Stimulated activated naive CD8-positive, alpha-beta T cell treated with anti-CD3 and anti-CD28 coated beads, Interleukin-15, amount 100 ng/mL, for 72 hours (primary cell): ENCODE measurements at places on chromosomes 7 and 10.

DNA sequence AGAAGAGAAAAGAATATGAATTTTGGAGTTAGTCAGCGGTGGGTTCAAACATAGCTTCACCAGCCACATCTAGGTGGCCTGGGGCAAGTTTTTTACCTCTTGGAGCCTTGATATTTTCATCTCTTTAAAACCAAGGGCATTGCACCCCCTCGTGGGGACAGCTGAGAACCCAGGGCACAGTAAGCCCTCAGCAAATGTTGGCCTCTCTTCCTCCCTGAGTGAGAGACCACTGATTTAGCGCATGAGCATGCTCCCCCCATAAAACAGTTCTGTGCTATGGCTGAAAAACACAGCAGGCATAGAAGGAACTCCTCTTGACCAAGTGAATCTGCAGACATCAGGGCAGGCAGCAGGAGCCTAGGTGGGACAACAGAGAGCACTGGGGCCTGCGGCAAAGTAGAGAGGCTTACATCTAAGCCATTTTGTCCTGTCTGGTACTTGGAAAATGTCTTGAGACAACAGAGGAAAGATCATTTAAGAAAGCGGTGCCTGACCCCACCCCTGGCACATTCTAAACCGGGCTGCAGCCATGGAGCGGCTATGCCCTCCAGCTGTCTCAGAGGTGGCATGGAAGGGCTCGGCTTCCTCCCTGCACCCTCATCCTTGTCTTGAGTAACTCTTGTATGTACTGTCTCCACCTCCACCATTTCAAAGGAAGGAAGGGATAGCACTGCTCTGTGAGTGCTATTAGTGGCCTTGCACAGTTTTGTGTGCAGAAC lies 94.7 kb downstream of the ARHGAP22 start:
- no peak for DNase-seq

GRCh38 chr10:77744245-77744644 lies 106.6 kb upstream of the KCNMA1 start:
- no peak for DNase-seq

DNA sequence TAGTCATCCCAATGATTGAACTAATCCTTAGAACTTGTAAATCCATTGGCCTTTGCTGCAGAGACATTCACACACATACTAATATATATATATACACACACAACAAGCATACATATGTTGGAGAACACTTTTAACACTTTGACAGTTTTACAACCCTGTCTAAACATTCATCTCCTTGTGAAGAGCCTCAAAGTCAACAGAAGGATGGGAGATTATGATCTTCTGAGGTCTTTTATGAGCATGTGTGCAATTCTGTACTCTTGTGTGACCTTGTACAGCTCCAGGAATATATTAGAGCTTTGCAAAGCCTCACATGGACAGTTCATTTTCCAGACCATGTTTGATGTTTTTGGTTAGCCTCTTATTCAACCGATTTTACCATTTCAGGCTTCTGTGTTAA lies 589.0 kb downstream of the NXPH1 start:
- no peak for DNase-seq

DNA sequence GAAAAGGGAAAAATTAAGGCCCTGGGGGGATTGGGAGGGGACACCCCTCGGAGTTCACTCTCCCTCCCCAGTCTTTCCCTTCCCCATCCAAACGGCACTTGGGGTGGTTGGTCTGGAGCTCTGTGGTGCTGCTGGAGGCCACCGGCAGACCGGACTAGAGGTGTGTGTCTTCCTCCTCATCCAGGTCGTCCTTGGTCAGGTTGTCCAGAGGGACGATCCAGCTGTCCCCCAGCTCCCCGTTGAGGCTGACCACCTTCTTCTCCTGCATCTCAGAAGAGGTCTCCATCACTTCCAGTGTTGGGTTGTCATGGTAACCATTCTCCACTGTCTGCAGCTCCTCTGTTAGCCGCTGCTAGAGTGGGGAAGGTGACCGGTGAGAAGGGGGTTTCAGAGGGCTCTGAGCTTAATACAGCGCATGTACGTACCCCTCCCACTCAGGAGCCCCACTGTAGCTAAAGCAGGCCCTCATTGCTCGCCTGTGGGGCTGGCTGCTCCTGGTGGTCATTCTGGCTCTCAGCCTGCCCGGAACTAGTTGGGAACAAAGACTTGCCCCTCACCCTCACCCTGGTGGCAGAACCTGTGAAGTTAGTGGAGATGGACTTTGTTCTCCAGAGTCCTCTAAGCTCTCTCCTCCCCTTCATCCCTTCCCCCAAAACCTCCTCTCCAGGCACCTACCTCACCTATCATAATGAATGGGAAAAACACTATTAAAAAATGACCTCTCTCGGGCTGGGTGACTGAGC lies 52.1 kb downstream of the PODXL start:
- no peak for DNase-seq

DNA sequence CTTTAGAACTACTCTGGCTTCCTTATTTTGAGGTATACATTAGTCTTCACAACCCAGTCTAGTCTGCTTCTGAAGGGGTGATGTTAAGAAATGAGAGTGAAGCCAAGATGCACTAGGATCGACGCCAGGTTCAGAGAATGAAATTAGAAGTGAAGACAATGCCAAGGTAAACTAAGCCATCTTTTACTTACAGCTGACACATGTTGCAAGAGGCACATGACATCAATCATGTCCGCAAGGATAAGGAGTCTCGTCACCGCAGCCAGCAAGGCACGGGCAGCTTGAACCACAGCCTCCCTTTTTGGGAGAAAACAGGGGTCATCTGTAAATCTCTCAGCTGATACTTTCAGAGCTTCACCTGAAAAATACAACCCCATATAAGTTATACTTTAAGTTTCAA lies 156.7 kb downstream of the CTNNA3 start:
- DNase-seq = no peak

DNA sequence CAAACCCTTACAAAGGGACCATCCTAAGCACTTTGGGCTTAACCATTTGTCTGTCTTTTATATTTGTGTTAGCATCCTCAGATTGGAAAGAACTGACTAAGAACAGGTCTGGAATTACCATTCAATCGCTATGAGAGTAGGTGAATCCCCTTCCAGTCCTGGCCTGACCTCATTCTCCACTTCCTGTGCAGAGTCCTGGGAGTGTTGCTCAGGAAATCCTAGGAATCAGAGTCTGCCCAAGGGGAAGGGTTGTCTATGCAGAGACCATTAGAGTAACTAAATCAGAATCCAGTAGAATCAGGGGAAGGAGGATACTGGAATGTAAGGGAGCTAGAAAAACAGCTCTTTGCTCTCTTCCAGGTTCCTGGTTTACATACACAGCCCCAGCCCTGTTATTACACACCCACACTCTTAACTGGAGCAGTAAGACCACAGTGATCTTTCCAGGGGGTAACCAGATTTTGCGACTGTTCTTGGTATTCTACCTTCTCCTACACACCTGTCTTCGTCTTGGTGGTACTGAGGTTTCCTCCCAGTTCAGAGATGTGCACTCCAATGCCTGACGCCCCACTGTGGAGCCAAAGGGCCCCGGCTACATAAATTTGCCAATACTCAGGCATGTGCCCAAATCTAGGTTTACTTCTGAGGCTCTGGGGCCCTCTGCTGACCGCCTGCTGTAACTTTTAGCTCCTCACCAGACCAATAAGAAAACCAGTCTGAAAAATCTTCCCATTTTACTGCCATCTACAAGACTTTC lies 103.7 kb downstream of the RNF216 start:
- DNase-seq = peak; percentile 58

- DNase-seq = no peak
These were observed 114.7 kb downstream of the MAD1L1 start for GRCh38 chr7:2118056-2118455.

- DNase-seq = no peak
These were observed 113.8 kb downstream of the PRPF18 start for GRCh38 chr10:13700473-13701144.

GRCh38 chr7:33923440-33924229 lies 18.3 kb downstream of the BMPER start:
- DNase-seq = no peak

GRCh38 chr10:12638103-12638502 lies 288.8 kb downstream of the CAMK1D start:
- no peak for DNase-seq

DNA sequence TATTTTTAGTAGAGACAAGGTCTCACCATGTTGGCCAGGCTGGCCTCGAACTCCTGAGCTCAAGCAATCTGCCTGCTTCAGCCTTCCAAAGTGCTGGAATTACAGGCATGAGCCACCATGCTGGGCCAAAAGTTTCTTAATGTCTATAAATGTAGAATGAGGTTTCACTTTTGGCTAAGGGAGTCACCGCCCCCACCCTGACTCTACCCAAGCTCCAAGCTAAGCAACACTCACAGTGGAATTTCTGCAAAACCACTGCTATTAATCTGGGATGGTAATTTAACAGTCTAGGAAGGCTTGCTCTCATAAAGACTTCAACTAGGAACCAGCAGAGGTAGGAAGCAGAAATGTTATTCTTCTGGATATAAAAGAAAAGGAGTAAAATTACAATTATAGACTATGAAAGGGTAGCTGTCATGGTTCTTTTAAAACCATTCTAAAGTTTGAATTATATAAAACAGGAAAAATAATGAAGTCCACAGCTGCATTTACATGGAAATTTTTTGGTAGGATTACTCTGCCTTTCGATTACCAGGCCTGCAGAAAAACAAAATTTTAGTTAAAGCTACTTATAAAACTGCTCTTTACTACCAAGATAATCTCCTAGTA lies 211.6 kb downstream of the SFMBT2 start:
- DNase-seq = no peak

- DNase-seq = no peak
These were observed 857.9 kb downstream of the TYW1 start for GRCh38 chr7:67854221-67855178.

DNA sequence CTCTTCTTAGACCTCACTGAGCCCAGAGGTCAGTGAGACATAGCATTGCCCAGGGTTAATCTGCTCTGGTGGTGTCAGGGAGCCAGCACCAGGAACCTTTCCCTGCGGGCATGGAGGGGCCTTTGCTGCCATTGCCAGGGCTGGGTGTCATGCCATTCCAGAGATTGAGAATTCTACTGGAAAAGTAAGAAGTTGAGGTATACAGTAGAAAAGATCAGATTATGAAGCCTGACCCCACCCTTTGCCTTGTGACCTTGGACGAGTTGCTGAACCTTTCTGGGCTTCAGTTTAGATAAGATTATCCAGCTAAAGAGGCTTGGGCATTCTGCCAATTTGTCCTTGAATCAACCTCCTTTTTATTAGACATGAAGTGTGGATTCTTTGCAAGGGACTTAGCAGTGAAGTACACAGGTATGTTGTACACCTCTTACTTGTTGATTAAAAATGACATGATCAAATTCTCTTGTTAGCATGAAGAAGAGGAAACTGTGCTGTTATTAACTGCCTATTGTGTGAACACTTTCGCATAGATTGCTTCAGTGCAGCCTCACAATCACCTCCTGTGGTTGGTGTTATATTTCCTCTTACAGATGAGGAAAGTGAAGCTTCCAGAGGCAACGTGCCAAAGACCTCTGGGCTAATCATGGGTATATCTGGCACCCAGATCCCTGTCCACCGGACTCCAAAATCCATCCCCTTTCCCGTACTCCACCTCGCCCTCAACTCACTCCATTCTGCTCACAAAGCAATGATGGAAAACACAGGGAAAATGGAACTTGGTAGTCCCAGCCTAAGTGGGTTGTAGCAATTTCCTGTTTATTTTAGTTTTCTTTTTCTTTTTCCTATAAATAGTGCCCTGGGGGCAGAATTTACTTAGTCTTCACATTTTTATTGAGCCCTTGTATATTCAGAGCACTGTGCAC lies 151.3 kb downstream of the CAMK1D start:
- DNase-seq = no peak

DNA sequence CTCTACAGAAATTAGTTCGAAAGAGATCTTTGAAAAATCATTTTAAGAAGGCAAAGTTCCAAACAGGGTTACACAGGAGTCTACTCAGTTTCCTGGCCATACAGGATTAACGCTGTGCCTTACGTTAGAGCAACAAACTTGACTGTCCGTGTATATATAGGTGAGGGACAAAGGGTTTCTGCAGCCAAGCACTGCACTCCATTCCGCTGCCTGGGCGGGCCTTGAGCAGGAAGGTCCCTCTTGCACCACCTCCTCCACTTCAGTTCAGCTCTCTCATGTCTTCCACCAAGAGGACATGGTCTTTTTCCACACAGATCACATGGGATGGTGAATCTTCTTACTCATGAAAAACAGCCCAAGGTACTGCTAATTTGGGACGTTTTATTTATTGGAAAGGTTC lies 43.2 kb downstream of the MCMBP start:
- DNase-seq = no peak

DNA sequence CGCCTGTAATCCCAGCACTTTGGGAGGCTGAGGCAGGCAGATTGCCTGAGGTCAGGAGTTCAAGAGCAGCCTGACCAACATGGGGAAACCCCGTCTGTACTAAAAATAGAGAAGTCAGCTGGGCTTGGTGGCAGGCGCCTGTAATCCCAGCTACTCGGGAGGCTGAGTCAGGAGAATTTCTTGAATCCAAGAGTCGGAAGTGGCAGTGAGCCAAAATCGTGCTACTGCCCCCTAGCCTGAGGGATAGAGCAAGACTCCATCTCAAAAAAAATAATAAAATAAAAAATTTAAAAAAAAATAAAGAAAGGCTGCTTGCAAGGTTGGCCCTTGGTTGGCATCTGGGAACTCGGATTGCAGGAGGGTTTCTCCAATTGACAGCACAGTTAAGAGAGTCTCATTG lies 221.6 kb downstream of the DGKI start:
- DNase-seq = no peak

DNA sequence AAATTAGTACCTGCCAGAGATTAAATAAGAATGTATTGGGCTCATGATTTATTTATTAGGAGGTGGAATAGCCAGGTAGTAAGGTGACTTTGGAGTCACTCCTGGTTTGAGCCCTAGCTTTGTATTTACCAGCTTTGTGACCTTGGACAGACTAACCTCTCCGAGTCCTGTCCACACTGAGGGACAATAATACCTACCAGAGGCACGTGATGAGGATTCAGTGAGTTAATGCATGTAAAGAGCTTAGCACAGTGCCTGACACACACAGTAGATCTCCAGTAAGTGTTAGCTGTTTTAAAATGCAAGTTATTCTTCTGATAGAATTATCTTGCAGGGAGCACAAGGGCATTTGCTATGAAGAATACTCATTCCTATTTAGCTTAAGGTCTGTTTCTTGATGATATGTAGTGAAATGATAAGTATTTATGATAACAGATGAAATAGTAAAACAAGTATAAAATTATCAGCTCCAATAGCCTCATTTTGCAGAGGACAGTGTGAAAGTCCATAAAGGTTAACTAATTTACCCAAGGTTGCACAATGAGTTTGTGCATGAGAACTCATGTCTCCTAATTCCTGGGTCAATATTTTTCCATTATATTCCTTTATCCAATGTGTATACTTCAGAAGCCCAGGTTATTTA lies 36.4 kb downstream of the RABGEF1 start:
- no peak for DNase-seq

- no peak for DNase-seq
These were observed 2.8 kb upstream of the CFAP43 start for GRCh38 chr10:104234934-104235333.

DNA sequence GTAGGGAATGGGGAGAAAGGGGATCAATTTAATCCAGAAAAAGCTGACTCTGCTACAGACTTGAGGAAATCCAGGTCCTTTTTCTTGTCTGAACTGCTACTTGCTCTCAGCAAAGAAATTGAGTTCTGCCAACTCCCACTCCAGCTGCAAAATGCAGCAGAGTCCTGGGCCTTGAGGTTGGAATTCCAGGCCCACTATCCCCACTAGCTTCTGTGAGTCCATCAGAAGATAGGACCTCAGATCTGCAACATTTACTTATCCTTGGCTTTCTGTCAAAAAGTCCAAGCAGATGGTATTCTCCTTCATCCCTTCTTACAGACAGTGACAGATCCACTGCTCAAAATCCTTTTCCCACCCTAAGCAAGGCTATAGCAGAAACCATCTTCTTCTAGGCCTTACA lies 219.2 kb downstream of the ARHGAP12 start:
- no peak for DNase-seq
